ENCODE measurements at places on chromosomes 2 and 18.

DNA sequence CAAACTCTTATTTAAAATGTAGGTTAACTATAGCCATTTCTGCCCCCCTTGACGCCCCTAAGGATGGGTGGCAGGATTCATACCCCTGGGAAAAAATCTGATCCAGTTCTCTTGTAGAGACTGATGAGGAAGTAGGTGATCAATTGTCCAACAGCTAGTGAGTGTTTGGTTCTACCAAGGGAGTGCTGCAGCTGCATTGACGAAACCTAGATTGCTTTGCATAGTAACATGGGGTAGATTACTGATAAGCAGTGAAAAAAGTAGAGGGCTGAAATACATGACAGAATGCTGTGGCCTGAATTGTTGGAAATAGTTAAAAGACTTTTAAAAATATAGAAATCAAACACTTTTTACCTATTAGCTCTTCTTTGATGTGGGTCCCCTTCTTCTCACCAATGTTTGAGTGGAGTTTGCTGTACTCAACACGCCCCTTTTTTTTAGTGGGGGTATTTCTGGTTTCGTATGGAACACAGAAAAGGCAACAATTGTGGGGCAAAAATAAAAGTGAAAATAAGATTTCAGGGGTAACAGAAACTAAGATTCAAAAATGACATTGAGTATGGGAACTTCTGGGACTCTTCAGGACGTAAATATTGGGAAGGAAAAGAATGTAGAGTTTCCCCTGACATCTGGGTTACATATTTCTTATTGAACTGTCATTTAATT lies 66.2 kb downstream of the MAIP1 start:
- DNase-seq, result no peak

DNA sequence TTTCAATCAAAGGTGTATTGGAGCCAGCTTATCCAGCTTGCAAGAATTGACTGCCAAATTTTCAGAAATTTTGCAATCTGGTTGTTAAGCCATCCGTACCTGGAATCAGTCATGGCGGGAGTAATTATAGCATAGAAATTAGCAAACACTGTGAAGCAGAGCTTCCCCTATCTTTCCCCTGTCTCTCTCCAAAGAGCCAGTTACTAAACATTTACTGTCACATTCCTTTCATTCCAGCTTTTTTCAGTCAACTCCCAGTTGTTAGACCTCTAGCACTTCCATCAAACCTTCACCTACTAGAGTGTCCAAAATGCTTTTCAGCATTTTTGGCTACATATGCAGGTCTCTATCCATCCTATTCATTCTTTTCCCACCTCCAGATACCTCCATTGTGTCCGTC lies 137.4 kb downstream of the MC4R start:
- no peak for DNase-seq

DNA sequence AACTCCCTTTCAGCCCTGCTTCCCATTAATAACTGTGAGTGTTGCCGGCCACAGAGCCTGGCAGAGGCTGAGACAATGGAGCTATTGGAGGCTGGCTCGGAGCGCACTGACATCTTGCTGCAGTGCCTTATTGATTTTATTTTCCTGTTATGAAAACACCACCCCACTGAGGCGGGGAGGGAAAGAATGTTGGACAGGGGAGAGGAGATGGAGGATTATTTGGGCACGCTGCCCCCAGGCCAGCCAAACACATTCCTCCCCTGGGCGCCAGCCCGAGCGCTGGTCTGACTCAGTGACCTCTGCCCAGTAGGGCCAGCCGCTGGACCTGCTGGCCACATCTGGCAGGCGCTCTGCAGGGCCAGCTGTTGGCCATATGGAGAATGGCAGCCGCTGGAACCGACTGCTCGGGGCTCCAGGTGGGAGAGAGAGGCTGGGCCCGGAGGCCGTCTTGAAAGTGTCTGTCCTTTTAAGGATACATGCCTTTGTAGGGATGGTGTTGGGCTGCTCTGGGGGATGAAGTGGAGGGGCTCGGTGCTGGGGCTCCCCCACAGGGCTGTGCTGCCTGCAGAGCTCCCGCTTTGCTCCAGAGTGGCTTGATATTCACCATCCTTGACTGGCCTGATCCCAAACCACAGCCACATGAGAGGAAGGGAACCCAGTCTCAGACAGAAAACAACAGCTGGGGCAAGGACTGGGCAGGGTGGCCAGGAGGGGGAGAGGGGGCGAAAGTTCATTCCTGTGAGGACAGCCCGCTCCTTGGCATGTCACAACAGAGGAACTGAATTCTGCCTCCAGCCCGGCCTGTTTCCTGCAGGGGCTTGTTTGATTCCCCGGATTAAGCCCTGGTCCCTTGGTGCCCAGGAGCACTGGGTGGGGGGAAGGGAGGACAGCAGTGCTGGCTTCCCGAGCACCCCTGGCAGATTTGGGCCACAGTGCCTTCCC lies 179.0 kb downstream of the KLHL29 start:
- no peak for DNase-seq

DNA sequence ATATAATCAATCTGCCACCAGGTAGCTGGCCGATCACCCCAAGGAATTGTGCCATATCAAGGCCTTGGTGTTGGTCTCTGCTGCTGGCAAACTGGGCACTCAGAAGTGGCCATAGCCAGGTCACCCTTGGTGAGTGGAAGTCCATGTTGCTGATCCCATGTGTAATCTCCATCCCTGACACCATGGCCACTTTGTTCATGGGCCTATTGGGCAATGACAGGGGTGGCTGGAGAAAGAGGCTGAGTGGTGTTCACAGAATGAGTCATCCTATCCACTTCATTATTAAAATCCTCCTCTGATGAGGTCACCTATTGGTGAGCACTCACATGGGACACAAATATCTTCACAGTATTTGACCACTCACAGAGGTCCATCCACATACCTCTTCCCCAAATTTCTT lies 26.7 kb upstream of the CD226 start:
- DNase-seq, result no peak

GRCh38 chr2:20419007-20419576 lies 27.8 kb upstream of the RHOB start:
- DNase-seq, result no peak

Measured in activated T-helper 1 cell treated with anti-CD3 and anti-CD28 coated beads, Interleukin-12 subunit alpha, Interleukin-12 subunit beta, Interleukin-2, Interleukin-4 antibody, amounts not matched to agents 30 ng/mL and 10 ng/mL and 1 ng/mL, durations not matched to agents 14 hours and 24 hours and 36 hours (primary cell).